GDM1 (cell line): ENCODE measurements at places on chromosomes 16 and 17.

DNA sequence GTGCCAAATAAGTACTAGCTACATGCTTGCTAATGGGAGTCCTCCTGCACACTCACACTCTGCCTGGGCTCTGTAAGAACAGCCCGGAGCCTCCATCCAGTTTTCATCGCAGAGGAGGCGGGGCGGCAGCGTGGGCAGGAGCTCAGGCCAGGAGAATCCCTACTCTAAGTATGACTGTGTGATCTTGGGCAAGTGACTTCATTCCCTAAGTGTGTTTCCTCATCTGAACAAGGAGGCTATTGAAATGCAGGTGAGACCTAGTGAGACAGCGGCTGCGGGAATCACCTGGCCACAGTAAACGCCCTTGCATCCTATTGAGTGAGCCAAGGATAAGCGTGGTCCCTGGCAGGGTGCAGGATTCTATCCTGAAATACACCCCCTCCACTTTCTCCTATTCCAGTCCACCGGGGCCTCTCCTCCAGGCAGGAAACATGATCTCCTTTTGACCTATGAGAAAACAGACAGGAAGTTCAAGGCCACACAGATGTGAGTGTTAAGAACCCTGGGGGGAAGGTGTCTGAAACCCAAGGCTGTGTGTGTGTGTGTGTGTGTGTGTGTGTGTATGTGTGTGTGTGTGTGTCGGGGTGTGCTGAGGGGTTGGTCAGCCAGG lies 5.2 kb upstream of the RAI1 start:
- peak; percentile 48 for DNase-seq

- no peak for DNase-seq
Measured at GRCh38 chr17:48754500-48755261, 26.1 kb upstream of the HOXB13 start.

DNA sequence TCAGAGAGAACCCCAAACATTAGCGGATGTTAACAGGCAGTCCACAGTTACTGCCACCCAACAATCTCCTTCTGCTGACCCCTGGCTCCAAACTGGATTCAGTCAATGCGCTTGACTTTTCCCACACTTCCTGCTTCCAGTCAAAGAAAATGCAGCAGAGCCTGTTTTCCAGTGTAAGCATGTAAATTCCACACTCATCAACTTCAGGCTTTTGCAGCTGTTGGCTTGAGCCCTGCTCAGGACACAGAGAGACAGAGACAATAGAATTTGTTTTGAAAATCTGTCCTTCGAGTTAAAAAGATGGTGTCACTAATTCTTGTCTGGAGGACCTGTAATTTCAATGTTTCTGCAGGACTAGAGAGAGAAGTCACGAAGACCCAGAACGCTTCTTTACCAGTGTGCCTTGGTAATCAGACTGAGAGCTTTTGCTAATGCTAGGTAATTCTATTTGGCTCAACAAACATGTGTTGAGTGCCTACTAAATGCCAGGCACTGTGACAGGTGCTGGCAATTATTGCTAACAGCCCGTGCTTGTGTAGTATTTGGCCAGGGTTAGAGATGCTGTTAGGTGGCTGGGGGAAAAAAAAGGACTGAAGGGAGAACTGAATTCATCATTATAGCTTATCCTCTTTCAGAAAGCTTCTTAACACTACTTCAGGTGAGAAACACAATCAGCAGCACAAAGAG lies 32.5 kb downstream of the HOXB1 start:
- no peak for DNase-seq

GRCh38 chr16:48950184-48950583 lies 331.5 kb downstream of the CBLN1 start:
- no peak for DNase-seq

GRCh38 chr17:30468465-30468864 lies 8.7 kb upstream of the GOSR1 start:
- no peak for DNase-seq

- DNase-seq = no peak
Measured at GRCh38 chr16:4351880-4352279, 759 bp upstream of the PAM16 start.

DNA sequence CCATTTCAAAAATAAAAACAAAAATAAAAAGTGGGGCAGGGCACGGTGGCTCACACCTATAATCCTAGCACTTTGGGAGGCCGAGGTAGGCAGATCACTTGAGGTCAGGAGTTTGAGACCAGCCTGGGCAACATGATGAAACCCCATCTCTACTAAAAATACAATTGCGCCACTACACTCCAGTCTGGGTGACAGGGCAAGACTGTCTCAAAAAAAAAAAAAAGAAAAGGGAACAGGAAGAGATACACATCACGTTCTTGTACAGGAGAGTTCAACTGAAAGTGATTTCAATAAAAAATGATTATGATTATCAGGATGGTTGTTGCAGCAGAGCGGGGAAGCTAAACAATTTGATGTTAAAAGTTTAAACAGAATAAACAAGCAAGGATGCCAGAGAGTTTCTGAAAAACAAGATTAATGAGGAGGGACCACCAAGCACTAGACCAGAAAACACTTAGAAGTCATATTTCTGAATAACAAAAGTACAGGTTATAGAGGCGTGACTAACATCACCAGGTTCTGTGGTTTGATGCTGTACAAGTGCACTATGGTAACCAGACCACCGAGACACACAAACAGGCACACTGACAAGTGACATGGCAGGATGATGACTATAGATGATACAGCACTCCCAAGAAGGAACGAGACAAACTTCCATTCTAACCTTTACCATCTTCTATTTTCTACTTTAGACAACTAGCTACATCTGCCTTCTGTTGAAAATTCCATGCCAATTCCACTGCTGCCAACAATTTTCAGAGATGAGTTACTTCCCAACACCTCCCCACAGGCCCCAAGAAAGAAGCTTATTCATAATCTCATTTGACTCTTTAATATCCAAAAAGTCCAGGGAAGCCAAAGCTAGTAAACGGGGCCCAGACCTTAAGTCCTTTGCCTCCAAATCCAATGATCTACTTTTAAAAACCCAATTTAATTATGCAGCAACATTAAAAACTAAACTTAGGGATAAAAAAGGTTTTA lies 11.8 kb downstream of the DNAJA2 start:
- no peak for DNase-seq

DNA sequence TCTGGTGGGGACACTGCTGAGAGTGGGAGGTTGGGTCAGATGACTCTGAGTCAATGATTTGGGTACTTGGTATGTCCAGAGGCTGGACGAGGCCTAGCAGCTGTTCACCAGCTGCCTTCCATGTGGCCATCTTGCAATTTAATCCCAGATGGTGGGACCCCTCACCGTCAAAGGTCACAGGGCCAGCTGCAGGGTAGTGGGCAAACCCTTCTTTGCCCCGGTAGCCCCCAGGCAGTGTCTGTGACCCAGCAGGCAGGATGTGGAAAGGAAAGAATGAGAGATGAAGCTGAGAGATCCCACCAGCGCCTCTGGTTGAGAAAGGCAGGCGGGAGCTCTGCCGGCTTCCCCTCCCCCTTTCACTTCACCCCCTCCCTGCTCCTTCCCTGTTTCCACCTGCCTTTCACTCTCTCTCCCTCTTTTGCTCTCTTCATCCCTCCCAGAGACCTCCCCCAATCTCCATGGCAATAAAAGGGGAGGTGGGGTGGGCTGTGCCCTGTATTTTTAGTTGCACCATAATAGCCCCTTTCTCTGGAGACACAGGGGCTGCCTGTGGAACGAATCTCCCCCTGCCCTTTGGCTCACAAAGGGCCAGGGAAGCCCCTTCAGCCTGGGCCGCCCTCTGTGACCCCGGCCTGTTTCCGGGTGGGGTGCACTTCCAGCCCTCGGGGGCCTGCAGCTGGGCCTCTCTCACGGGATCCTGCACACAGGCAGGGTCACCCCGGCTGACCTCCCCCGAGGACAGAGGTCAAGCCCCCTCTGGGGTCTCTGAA lies 20.2 kb downstream of the CDK5RAP3 start:
- DNase-seq = no peak

- no peak for DNase-seq
Measured at GRCh38 chr17:17056156-17056539, 13.9 kb downstream of the MPRIP start.

DNA sequence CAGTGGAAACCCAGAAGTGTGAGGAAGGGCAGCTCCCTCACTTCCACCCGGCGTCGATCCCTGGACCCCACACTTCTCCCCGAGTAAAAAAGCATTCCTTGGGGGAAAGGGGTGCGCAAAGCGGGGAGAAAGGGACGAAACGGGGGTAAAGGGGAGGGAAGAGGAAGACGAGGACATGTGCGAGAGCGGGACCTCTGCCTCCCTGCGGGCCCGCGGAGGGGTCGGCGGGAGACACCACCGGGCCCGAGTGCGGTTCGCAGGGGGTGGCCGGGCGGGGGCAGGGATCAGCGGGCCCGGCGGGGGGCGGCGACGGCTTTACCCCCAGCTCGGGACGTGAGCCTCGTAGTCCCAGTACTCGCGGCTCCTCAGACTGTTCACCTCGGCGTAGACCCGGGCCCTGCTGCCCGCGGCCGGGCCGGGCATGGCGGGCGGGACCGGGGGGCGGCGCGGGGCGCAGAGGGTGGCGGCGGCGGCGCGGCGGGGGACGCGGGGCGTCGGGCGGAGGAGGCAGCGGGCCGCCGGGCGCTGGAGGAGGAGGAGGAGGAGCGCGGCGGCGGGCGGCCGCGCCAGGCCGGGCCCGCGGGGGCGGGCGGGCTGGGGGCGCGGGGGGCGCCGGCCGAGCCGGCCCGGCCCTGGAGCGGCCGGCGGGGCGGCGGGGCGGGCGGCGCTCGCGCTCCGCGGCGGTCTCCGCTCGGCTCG lies 443 bp downstream of the CSNK2A2 start:
- DNase-seq = no peak

- DNase-seq = no peak
Measured at GRCh38 chr16:85254921-85255320, 142.6 kb upstream of the CIBAR2 start.

- DNase-seq = no peak
Measured at GRCh38 chr17:56393156-56393555, 200.3 kb upstream of the NOG start.

DNA sequence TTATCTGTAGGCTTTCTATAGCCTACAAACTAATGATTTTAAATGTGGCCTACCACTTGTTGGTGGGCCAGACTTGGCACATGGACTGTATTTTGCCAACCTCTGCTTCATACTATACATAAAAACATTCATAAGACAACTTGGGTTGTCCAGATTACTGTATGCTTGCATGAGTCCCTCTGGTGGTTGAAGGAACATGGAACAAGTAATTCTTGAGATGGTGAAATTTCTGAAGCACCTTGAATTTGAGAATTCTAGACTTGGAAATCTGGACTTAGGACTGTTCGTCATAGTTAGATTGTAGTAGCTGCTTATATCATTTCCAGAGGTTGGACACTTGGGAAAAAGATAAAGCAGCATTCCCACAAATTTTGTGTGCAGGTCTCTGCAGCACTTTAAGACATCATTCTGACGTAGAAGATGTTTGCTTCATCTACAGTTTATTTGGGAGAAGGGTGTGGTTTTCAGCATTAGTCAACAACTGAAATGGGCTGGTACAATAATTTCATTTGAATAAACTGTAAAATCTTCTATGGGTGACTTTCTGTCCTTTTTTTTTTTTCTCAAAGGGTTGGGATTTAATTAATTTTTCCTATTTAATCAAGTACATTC lies 31.2 kb downstream of the NFATC3 start:
- DNase-seq = no peak

DNA sequence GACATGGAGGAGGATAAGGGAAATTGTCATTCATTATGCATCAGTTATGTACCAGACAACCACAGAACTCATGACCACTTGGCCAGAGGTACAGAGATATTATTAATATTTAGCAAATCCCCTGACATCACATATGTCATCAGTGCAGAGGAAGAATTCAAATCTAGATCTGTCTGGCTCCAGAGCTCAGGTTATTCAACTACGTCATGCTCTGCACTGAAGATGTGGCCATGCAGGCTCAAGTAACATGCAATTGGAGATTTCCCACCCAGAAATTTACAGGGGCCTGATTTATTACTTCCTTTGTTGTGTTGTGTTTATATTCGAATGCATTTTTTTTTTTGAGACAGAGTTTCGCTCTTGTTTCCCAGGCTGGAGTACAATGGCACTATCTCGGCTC lies 224.3 kb downstream of the HS3ST4 start:
- DNase-seq = no peak

DNA sequence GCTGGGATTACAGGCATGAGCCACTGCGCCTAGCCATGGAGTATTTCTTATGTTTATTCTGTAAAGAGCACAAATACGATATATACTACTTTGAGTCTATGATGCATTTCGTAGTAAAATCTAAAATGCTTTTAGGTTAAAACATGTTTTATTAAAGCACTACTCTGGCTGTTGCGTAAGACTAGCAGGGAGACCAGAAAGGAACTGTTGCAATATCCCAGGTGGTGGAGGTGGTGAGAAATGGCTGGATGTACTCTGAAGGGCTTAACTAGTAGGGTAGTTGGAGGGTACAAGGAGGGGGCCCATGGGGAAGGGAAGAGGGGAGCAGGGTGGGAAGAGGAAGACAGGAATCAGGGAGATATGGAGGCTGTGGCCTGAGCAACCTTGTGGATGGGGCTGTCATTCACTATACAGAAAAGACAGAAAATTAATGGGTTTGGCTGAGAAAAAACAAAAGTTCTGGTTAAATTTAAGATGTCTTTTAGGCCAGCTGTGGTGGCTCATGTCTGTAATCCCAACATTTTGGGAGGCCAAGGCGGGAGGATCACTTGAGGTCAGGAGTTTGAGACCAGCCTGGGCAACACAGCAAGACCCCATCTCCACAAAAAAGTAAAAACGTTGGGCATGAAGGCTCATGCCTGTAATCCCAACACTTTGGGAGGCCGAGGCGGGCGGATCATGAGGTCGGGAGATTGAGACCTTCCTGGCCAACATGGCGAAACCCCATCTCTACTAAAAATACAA lies 35.8 kb downstream of the ST3GAL2 start:
- no peak for DNase-seq

- no peak for DNase-seq
Measured at GRCh38 chr17:69981441-69981840, 93.6 kb upstream of the KCNJ16 start.

DNA sequence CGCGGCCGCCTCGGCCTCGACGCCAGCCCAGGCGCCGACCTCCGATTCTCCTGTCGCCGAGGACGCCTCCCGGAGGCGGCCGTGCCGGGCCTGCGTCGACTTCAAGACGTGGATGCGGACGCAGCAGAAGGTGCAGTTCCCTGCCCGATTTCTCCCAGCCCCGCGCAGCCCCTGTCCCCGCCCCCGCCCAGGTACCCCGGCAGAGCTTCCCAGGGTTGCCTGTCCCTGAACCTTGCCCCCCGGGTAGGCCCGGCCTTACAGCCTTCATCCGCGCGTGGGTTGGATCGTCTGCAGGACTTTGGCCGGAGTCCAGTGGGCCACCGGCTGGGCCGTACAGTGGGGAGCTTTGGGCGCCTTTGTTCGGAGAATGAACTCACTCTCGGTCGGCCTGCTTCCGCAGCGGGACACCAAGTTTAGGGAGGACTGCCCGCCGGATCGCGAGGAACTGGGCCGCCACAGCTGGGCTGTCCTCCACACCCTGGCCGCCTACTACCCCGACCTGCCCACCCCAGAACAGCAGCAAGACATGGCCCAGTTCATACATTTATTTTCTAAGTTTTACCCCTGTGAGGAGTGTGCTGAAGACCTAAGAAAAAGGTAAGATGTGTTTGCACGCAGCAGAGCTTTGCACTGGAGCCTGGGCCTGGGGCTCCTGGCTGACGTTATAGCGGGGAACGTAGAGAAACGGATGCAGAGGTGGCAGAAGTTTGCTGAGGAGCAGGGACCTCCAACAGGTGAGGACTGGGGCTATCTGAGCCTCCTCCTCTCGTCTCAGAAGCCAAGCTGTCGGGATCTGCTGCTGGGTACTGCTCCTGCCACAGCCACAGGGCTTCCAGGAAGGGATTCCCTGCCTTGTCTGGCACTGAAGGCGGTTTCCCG lies 593 bp downstream of the GFER start:
- no peak for DNase-seq

GRCh38 chr16:9092282-9092977 lies 986 bp downstream of the HAPSTR1 start:
- DNase-seq = no peak

- DNase-seq = no peak
Measured at GRCh38 chr16:3349175-3349574, 6.5 kb upstream of the OR2C1 start.
